ENCODE measurements at places on chromosomes 1 and 21.

DNA sequence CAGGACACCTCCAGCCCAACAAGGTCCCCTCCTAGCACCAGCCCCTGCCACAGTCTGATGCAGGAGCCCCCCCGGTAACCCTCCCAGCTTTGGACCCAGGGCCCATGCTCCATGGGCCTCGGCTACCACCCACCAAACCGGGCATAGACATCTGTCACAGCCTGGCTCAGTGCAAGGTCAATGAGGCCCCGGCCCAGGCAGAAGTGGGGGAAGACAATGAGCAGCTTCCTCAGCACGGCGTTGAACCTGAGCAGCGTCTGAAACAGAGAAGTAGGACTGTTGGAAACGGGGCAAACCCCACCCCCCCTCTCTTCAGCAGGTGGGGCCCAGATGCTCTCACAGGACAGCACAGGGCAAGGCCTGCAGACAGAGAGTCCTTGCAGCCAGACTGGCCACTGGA, 101.9 kb upstream of the GCLM start:
- no peak for DNase-seq

GRCh38 chr1:36351227-36351977, 28.0 kb upstream of the EVA1B start:
- peak; percentile 88 for DNase-seq

GRCh38 chr1:22196641-22197040, 53.7 kb upstream of the WNT4 start:
- DNase-seq: no peak

GRCh38 chr1:168454211-168454815, 89.5 kb downstream of the XCL2 start:
- DNase-seq: no peak

GRCh38 chr1:221840511-221841243, 98.8 kb upstream of the DUSP10 start:
- DNase-seq: no peak

DNA sequence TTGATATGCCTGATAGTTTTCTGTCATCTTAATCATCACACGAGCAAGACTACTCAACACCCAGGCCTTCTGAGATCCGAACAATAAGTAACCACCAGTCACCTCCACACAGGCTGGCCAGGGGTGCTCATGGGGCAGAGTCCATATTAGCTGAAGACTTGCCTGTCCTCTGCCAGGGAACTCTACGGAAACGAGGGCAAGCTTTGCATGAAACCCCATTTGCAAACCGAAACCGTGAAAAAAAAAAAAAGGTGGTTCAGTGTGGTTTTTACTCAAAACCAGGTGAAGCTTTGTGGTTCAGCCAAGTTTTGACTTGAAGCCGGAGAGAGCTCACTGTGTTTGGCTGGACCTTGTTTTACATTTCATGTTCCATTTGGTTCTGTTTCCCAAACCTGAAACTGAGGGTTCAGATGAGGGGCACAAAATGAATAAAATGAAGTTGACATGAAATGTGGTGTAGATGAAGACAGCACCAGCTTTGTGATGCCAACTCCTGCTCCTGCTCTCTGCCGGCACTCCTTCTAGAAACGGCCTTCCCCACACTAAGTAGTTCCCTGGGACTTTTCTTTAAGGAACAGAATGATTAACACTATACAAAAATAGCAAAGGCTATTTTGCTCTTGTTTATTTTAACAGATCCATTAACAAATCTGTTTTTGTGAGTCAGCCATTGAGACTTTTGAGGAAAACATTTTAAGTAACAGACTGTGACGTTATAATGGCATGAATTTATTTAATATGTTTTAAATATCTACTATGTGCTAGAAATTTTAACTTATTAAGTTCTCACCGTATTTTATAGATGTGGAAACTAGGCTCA, 74.7 kb downstream of the RUNX1 start:
- DNase-seq: no peak

- DNase-seq: no peak
Observed at GRCh38 chr21:35106246-35106835, 57.2 kb upstream of the RUNX1 start.

GRCh38 chr1:202167708-202168415, 7.5 kb upstream of the PTPN7 start:
- peak; percentile 71 for DNase-seq

DNA sequence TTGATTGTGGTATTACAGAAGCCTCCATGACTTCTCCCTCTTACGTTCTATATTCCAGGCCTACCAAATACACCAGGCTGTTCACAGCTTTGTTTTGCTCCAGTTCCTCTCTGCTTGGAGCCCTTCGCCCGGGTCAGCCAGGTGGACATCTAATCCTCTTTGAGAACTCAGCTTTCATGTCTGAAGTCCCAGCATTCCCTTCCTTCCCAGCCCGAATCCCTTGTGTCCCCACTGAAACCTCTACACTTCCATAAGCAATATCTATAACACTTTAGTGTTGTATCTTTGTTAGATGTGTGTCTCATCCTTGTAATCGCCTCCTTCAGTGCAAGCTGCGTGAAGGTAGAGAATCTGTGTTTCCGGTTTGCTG, 1.9 kb downstream of the RNF11 start:
- peak; percentile 77 for DNase-seq

GRCh38 chr1:33119532-33120217, 38.7 kb downstream of the AZIN2 start:
- DNase-seq: no peak

DNA sequence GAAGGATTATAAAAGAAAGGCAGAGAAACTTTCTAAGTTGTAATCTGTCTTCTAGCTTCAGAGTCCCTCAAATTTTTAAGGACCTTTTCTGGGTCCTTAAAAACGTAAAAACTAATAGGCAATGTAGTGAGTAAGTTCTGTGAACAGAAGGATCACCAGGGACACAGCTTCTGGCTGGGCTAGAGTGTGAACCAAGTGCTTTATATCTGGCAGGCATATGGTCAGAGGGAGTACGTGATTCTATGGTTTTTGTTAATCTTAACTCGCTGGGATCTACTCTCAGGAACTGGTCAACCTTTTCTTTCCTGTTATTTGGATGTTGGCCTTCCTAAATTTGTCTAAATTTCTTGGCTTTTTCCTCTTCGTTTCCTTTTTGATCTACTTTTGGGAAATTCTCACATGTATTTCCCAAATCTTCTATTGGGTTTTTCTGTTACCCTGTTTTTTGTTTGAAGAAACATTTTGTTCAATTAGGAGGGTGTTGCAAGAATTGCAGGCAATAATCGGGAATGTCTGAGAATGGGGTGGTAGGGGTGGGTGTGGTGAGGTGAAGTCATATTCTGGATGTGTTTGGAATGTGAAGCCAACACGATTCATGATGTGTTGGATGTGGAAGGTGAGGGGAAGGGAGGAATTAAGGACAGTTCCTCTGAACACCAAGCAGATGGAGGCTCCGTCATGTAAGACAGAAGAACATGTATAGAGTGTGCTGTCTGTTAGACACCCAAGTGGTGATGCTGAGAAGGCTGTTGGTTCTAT, 193.2 kb downstream of the FMN2 start:
- DNase-seq: no peak

GRCh38 chr1:102853136-102853535, 255.2 kb downstream of the COL11A1 start:
- peak; percentile 32 for DNase-seq

DNA sequence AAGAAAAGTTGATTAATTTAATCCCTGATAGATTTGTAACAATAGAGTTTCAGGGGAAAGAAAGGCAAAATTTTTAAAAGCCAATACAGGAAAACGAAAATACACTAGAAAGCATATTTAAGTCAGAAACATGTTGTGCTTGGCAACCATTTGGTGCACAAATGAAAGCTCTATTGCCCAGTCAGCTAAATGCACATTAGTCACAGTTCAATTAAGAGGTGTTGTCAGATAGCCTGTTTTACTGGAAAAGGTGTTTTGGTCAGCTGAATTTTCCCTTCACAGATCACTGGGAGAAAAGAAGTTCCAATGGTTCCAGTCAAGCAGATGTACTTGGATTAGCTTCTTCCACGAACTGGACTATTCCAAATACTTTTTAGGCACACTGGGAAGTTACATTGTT, 25.4 kb downstream of the RGS4 start:
- no peak for DNase-seq

DNA sequence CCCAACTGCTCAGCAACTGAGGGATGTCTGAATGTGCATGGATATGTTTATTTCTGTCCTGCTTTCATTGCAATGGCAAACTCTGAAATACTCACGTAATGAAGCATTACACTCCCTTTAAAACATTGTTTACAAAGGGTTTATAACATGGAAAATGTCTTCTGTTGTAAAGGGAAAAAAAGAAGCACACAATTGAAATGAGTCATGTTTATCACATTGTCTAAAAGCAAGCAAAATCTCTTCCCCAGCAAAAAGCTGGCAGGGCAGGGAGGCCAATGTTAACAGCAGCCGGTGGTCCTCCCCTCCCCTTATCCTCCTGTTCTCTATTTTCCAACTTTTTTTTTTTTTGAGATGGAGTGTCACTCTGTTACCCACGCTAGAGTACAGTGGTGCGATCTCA, 3.9 kb upstream of the EFNA1 start:
- no peak for DNase-seq

- no peak for DNase-seq
Observed at GRCh38 chr21:33908760-33909159, 6.8 kb downstream of the ATP5PO start.

DNA sequence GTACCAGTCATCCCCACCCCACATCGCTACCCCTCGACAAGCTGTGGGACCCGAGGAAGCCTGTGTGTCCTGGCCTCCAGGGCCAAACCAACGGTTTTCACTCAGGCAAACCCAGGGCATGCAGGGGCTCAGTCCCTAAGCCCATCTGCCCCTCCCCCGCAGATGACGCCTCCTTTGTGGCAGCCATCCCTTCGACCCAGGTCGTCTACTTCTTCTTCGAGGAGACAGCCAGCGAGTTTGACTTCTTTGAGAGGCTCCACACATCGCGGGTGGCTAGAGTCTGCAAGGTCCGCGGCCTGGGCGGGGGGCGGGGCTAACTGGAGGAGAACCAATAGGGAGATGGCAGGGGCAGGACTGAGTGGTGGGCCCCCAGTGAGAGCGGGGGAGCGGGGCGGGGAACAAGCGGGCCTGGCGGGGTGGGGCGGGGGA, 7.4 kb downstream of the SEMA4A start:
- DNase-seq: peak; percentile 94

- DNase-seq: peak; percentile 59
Observed at GRCh38 chr1:174005032-174005431, 17.1 kb downstream of the RC3H1 start.
